ENCODE measurements at places on chromosomes 2 and 18. TPM values are rescaled to one million over a fixed set of nuclear protein-coding genes. Genes with fewer than 3 reads are reported as not detected.

TMEM131 gene
- total RNA-seq: 12.3 TPM

STK11IP gene
- total RNA-seq: 25.6 TPM

CTNNA2 gene
- total RNA-seq: not detected

ANKRD30B gene
- total RNA-seq: not detected

SERPINB7 gene
- not detected for total RNA-seq

PLEKHH2 gene
- 2.8 TPM for total RNA-seq

RTP5 gene
- not detected for total RNA-seq

PLA2R1 gene
- total RNA-seq: 3.6 TPM

MALL gene
- total RNA-seq: 58.3 TPM

GNAL gene
- 4.3 TPM for total RNA-seq

SIX3 gene
- total RNA-seq: not detected

IL1F10 gene
- not detected for total RNA-seq

RAD51AP2 gene
- not detected for total RNA-seq

BOK gene
- 133 TPM for total RNA-seq

TLX2 gene
- not detected for total RNA-seq

DTNB gene
- total RNA-seq: 15.2 TPM

ABCA12 gene
- under 0.01 TPM for total RNA-seq

FOXD4L1 gene
- not detected for total RNA-seq

ACYP2 gene
- 4.2 TPM for total RNA-seq

GCG gene
- total RNA-seq: not detected

CYP20A1 gene
- total RNA-seq: 12.2 TPM

PDE11A gene
- 0.81 TPM for total RNA-seq

CNRIP1 gene
- 15.1 TPM for total RNA-seq

MTERF4 gene
- total RNA-seq: 20.9 TPM

GPR35 gene
- 0.33 TPM for total RNA-seq

SCYGR4 gene
- total RNA-seq: not detected

CHMP3 gene
- total RNA-seq: 36.3 TPM

KCNG2 gene
- not detected for total RNA-seq

KIF5C gene
- 0.33 TPM for total RNA-seq

ACVR1C gene
- under 0.01 TPM for total RNA-seq

IL1RL2 gene
- total RNA-seq: not detected

CNTNAP5 gene
- total RNA-seq: not detected

L3MBTL4 gene
- 0.65 TPM for total RNA-seq

CABLES1 gene
- total RNA-seq: 13.7 TPM

RETSAT gene
- total RNA-seq: 26.2 TPM

POTEC gene
- not detected for total RNA-seq

PROKR1 gene
- not detected for total RNA-seq

IL36A gene
- total RNA-seq: not detected

ACTR2 gene
- total RNA-seq: 87.2 TPM

IL1R2 gene
- not detected for total RNA-seq

DYNAP gene
- total RNA-seq: not detected

HOXD9 gene
- 5.7 TPM for total RNA-seq
